Endothelial cell (in vitro differentiated cells): ENCODE measurements at places on chromosomes 1 and 21.

GRCh38 chr21:36097427-36098181 is 27.8 kb downstream of the CBR1 start:
- DNase-seq = no peak

GRCh38 chr1:197951089-197951488 is 33.9 kb downstream of the LHX9 start:
- DNase-seq = no peak

GRCh38 chr1:233815865-233816264 is 88.6 kb upstream of the SLC35F3 start:
- peak; percentile 15 for DNase-seq

DNA sequence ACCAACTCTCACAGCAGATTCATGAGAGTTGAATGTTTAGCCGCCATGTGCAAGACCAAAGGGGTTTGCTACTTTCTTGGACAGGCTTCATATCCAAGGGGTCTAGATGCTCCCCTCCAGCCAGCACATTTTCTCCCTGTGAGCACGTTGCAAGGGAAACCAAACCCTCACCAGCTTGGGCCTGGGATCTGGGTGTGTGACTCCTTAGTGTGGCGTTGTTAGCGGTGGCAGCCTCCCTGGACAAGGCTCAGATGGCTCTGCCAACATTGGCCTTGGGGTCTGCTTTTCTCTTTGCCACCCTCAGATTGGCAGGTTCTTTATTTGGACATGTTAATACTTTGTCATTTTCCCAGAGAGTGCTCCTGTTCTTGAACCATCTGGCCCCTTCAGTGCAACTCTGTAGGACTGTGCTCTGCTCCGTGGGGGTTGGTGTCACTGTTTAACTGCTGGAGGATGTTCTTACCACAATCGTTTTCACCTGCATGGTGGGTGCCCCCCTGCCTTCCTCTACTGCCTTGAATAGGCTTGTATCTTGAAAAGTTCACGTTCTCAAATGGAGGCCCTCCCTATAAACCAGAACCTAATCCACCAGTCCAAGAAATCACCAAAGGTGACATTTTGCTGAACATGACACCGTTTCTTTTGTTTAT is 13.4 kb downstream of the ABCG1 start:
- no peak for DNase-seq

GRCh38 chr1:182260516-182260915 is 131.1 kb downstream of the GLUL start:
- no peak for DNase-seq

DNA sequence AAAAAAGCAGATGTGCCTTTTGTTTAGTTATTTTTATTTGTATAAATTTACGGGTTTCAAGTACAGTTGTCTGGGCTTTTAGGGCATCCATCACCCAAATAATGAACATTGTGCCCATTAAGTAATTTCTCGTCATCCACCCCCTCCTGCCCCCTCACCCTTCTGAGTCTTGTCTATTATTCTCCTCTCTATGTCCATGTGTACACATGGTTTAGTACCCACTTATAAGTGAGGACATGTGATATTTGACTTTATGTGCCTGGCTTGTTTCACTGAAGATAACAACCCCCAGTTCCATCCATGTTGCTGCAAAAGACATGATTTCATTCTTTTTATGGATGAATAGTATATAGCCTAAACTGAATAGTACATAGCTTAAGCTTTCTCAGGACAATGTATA is 189.2 kb downstream of the ZP4 start:
- DNase-seq = no peak

GRCh38 chr1:11238311-11238710 is 24.0 kb downstream of the MTOR start:
- no peak for DNase-seq

DNA sequence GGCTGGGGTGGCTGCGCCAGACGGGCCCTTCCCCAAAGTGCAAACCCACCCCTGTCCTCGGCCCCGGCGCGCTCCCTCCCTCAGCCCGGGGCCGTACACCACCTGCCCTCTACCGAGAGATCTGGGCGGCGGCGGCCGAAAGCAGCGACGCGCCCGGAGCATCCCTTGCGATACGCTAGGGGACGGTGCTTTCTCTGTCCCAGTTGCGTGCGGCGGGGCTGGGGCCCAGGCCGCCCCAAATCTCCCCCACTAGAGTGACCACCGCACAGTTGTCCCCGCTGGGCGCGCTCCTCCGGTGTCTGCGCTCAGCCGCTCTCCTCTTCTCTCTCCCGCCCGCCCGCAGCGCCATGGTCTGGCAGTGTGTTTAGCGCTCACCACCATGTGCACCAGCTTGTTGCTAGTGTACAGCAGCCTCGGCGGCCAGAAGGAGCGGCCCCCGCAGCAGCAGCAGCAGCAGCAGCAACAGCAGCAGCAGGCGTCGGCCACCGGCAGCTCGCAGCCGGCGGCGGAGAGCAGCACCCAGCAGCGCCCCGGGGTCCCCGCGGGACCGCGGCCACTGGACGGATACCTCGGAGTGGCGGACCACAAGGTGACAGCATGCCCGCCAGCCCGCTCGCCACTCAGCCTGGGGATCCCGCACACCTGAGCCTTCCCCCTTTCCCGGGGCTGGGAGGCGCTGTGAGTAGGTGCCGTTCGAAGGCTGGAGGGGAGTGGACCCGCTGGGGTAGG is 1.0 kb downstream of the ST6GALNAC5 start:
- peak; percentile 47 for DNase-seq

DNA sequence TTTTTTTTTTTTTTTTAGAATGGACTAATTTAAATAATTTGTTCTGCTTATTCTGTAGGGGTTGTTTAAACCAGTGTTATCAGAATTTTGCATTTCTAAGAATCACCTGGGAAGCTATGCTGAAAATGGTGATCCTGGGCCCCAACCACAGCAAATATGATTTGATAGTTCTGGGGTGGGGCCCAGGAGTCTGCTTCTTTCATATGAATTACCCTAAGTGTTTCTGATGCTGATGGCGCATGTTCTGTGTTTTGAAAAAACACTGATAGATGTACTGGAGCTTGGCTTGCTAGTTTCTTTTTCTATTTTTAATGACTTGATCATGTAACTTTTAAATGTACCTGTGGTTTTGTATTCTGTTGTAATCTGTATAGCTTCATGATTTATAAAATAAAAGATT is 89.3 kb downstream of the CDC14A start:
- DNase-seq = no peak
